Renal cortical epithelial cell (primary cell): ENCODE measurements at places on chromosomes 1 and 21. TPM values are rescaled to one million over a fixed set of nuclear protein-coding genes. Genes with fewer than 3 reads are reported as not detected.

TUT4 gene
- 15.1 and 52.5 TPM in 2 replicates for total RNA-seq

THEMIS2 gene
- total RNA-seq: 9.3 and 37.5 TPM in 2 replicates

NLRP3 gene
- 0.70 and 9.9 TPM in 2 replicates for total RNA-seq

LAD1 gene
- 51.6 and 68.6 TPM in 2 replicates for total RNA-seq

ABCA4 gene
- 0.52 and 1.3 TPM in 2 replicates for total RNA-seq

ESRRG gene
- 0.52 and 6.0 TPM in 2 replicates for total RNA-seq

BTBD19 gene
- total RNA-seq: 1.2 and 4.4 TPM in 2 replicates

THEM5 gene
- total RNA-seq: not detected in 2 replicates

ZNF683 gene
- total RNA-seq: not detected in 2 replicates

GRCh38 chr1:205236526-205236925, 8.8 kb downstream of the TMCC2 start:
- no peak for DNase-seq

DNA sequence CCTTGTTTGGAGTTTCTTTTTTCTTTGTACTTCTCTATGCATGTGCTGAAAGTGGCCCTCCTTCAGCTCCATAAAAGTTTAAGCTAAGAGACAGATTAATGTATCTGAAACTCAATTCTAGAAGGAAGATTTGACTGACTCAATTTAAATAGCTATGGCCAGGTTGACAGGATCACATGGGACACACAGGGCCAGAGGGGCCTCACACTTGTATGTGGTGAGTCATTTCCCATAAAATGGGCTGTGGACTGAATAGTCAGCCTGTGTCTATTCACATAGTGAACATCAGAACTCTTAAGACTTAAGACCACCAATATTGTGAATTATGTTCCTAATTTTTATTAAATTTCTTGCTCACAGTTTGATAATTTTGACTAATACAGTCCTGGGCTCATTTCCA, 45.7 kb upstream of the DEPDC1 start:
- peak; percentile 26 for DNase-seq

- peak; percentile 86 for DNase-seq
Observed at GRCh38 chr1:172390683-172391551, 29.6 kb upstream of the C1orf105 start.

DNA sequence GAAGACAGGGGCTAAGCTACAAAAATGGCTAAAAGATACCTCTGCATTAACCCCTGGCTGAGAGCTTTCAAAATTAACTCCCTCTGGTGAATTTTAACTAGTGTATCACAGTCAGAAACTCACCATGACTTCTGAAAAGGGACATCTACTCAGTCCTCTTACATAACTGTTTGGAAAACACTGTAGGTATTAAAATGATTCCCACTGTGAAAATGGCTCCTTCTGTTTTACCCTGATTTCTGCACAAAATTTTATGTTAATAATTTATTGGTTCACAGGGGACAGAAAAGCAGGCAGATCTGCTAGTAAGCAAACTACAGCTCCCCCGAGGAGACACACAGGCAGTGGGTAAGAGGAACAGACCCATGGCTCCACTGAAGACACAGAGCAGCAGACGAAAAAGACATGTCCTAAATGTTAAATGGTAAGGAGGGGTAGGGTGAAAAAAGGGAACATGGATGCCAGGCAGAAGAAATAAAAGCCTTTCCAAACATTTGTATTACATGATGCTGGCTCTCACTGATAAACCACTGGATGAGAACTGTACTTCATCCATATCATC, 111.7 kb downstream of the SLC45A1 start:
- no peak for DNase-seq

- no peak for DNase-seq
Observed at GRCh38 chr1:161299347-161299746, 10.4 kb downstream of the MPZ start.

DNA sequence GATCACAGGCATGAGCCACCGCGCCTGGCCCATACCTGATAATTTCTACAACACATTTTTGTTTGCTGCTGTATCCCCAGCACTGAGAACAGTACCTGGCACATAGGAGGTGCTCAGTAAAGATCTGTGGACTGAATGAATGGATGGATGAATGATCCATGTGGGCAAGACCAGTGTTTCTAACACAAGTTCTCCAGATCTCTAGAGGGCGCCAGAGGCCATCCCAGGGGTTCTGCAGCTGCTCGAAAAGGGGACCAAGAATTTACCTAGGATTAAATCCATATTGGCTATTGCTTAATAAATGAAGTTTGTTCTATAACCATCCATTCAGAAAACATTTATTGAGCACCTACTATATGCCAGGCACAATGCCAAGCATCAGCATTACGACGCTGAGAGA, 167.7 kb downstream of the ACTL8 start:
- DNase-seq: peak; percentile 26

DNA sequence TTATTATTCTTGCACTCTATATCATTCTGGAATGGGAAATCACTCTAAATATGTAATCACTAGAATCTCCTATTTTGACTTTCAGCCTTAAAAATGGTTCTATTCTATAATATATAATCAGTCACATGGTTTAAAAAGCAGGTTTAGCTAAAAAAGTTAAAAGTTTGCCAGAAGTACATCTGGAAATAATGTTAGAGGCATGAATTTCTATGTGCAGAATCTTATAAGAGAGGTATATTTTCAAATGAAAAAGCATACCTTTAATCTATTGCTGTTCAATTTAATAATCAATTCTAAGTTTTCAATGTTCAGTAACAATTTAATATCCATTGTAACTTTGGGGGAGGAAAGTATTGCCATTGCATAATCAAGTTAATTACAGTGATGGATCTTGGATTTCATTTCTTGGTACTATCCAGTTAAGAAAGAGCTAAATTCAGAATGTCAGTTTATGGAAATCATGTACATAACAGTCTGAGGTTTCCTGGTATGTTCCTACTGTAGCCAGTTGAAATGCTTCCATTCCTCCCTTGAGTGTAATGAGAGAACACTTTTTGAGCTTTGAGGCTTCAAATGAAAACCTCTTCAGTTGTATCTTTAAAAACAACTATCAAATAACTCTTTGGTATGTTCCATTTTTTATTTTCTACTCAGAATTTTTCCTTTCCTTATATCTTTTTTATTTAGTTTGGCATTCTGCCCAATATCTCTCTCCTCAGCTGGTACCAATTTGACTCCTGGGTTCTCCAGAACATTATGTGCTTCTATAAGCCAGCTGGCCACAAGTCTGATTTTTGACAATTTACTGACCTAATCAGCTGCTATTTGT, 175.7 kb upstream of the COL11A1 start:
- no peak for DNase-seq

DNA sequence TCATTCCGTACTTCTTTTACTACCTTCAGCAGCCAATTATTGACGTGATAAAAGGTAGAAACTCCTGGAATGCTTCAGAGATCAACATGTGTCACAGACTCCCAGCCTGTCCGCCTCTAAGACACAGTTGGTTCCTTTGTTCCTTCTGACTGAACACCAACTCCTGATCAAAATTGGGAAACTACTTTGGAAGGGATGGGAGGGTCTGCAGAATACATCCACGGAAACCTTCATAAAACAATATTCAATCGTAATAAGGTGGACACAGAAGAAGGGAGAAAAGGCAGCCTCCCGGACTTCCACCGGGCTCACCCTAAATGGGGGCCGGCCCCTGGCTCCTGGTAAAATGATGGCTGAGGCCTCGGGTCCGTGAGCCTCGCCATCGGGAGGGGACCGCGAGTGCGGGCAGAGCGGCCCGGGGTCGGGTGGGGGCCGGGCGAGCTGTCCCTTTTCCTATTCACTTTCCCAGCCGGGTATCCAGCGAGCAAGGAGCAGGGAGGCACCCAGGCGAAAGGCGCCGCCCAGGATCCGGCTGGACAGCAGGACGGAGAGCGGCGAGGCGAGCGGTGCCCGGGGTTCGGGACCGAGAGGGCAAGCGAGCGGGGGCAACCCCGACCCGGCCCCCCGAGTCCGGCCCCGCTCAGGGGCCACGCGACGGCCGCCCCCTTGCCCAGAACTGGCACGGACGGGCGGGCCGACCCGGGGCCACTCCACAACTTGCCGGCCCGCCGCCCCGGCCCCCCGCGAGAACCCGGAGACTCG, 805 bp downstream of the NRIP1 start:
- no peak for DNase-seq

DNA sequence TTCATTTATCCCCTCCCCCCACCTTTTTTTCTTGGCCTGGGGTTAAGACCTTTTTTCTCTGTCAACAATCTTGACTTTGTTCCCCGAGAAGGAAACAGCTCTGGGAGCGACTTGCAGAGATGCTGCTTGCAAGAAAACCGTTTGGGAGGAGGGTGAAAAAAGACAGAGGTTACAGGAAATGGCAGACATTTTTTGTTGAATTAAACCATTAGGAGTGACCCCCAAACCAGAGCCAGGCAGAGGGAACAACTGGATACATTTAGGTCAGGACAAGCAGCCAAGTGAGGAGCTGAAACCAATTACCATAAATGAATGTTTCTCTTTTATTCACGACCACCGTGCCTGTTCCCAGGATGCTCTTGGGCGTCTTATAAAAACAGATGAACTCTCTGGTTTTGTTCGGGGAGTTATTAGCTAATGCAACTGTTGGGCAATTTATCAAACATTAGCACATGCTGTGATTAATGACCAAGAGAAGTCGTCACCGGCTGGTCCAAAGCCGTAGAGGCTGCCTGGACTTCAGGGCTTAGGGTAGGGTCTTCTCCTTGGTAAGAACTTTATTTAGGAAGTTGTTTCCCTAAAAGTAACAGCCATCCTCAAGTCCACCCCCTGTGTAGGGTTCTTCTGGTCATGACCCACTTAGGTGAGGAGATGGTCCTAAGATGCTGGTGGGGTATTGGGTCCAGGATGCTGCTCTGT, 141.0 kb downstream of the FOXD2 start:
- DNase-seq: no peak

- no peak for DNase-seq
Observed at GRCh38 chr21:41775149-41775472, 8.3 kb upstream of the RIPK4 start.

DNA sequence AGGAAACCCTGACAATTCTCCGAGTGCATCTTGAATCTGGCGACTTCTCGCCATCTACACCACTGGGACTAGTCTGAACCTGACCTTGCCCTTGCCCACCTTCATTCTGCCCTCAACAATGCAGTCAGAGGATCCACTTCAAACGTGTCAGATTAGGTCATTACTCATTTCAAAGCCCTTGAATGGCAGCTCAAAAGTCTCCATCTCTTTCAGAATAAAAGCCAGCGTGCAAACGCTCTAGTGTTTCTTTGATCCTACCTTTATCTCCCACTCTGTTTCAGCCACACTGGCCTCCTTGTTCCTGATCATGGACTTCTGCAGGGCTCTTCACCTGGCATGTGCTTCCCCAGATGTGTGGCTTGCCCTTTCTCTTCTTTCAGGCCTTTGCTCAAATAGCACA, 31.3 kb downstream of the SLC30A1 start:
- DNase-seq: no peak

- no peak for DNase-seq
Observed at GRCh38 chr1:240282061-240282830, 190.6 kb downstream of the FMN2 start.

DNA sequence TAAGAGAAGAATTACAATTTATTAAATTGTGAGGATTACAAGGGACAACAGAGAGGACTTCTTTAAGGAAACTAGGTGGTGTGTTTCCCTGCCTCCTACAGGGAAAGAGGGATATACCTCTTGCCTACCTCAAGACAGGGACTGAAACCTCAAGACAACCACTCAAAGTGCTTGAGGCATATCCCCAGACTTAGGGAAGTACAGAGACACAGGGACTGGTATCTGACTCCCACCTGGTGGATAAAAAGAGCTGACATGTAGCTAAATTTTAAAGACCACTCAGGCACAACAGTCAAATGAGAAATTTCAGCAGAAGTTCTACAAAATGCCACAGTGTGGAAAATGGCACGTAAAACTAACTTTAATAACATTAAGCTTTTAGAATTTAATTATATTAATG, 21.3 kb downstream of the DENND2C start:
- no peak for DNase-seq

- no peak for DNase-seq
Observed at GRCh38 chr1:217674028-217674729, 43.0 kb downstream of the SPATA17 start.

- no peak for DNase-seq
Observed at GRCh38 chr1:57019236-57019839, 53.5 kb upstream of the C8B start.

DNA sequence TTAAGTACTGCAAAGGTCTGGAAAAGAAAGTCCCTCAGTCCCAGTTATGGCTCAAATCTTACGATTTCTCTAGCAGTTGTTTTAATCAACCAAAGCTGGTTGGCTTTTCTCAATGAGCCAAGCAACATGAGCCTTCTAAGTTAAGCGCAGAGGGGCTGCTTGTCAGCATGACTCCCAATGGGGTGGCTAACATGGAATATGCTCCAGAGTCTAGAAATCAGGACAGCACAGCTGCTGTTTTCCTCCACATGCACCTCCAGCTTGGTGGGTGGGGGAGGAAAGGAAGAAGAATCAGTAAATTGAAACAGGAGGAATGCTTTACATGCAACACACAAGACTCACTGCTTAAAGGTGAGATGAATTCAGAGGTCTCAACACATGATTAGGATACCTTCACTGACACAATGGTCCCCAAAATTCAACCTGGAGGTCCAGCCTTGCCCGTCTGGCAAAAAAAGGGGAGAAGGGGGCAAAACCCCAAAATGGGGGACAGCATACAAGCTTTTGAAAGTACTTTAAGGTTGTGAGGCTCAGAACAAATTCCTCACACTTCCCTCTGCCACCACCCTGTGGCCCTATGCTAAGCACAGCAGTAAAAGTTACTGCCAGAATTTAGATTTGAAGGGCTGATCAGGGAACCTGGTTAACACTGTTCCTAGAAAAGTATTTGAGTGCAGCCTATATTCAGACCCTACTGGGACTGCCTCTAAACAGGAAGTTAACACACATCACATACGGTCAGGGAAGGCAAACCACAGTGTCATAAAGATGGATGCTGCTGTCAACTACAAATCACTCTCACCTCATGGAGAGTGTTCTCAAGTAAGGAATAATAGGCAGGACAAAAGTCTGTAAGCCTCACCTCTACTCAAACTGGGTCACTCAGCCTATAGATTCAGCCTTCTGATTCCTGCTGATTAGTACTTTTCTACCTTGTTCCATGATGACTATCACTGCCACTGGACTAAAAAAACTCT, 2.6 kb downstream of the GATAD2B start:
- DNase-seq: peak; percentile 25

DNA sequence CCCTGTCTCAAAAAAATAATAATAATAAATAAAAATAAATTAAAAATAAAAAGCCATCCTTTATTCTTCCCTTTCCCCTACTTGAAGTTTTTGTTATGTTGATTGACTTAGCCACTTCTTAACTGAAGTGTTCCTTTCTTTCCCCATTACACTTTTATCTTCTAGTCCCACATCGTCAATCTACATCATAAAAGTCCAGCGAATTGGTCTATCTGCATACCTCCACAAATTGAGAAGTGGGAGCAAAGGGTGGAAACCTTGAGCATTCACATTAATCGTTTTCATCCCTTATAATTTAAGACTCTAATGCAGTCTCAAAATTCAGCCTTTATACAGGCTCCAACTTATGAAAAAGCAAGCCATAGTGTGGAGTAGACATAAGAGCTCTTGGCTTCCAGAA, 6.5 kb upstream of the ZYG11A start:
- no peak for DNase-seq

GRCh38 chr1:42936309-42937078, 22.2 kb downstream of the SLC2A1 start:
- DNase-seq: peak; percentile 77

GRCh38 chr21:18049461-18049860, 195.2 kb upstream of the CHODL start:
- no peak for DNase-seq
